ENCODE measurements at places on chromosomes 1 and 21. TPM values are rescaled to one million over a fixed set of nuclear protein-coding genes. Genes with fewer than 3 reads are reported as not detected.

Gene GUK1
- total RNA-seq: 128 TPM

Gene PDZK1IP1
- total RNA-seq: not detected

GRCh38 chr1:38297842-38298241, 251.2 kb upstream of the POU3F1 start:
- no peak overlapping the region for H3K27ac ChIP-seq
- peaks cover 5% of the 10 kb centered on the region for H3K36me3 ChIP-seq
- no peak overlapping the region for H3K4me3 ChIP-seq
- no peak for DNase-seq
- H3K4me1 ChIP-seq: no peaks in the 10 kb centered on the region
- H3K27me3 ChIP-seq: peaks cover 8% of the 10 kb centered on the region

- peak within 1 kb of the TSS; percentile 84 for H3K4me3 ChIP-seq
- H3K27ac ChIP-seq: no peak within 1 kb of the TSS
- H3K36me3 ChIP-seq: no peaks in the 10 kb centered on the region
- peak; percentile 54 for DNase-seq
- peaks cover 8% of the 10 kb centered on the region for H3K4me1 ChIP-seq
- peaks cover 14% of the 10 kb centered on the region for H3K27me3 ChIP-seq
Measured at GRCh38 chr1:111989531-111990025, at the start of gene KCND3. Gene KCND3 (minus strand): TSS chr1:111989668.

DNA sequence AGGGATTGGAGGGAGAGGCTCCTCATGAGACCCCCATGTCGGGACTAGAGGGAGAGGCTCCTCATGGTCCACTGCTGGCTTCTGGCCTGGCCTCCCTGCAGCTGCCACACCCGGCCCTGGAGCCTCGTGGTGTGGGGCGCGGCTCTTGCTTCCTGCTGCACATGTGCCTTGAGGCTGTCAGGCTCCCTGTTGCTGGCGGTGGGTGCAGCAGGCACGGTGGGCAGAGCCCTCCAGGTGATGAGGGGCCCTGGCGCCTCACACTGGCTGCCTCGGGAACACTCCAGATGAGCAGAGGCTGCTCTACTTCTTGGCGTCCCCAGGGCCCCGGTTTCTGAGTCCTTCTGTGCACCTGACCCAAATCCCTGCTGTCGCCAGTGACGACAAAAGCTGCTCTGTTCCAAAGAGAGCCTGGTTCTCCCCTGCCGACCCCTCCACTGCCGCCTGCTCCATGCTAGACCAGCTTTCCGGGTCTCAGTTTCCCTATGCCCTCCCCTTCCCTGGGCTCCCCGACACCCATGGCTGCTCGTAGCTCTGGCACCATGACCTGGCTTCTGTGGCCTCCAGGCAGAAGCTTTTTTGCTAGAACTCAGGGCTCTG, 9.7 kb upstream of the ATAD3B start:
- no peak for DNase-seq
- peaks cover 1% of the 10 kb centered on the region for H3K4me1 ChIP-seq
- H3K36me3 ChIP-seq: no peaks in the 10 kb centered on the region
- H3K4me3 ChIP-seq: no peak overlapping the region
- peak overlapping the region; percentile 77 for H3K27ac ChIP-seq

GRCh38 chr1:32266921-32267591, 16.0 kb downstream of the LCK start:
- no peaks in the 10 kb centered on the region for H3K36me3 ChIP-seq
- no peak overlapping the region for H3K4me3 ChIP-seq
- H3K27me3 ChIP-seq: no peaks in the 10 kb centered on the region
- H3K4me1 ChIP-seq: peaks cover 5% of the 10 kb centered on the region
- H3K27ac ChIP-seq: no peak overlapping the region

- DNase-seq: peak; percentile 80
- no peaks in the 10 kb centered on the region for H3K36me3 ChIP-seq
- H3K27ac ChIP-seq: peak overlapping the region; percentile 100
- H3K27me3 ChIP-seq: peaks cover 26% of the 10 kb centered on the region
- H3K4me3 ChIP-seq: peak overlapping the region; percentile 100
Measured at GRCh38 chr1:31413405-31414001, 490 bp downstream of the SERINC2 start.

DNA sequence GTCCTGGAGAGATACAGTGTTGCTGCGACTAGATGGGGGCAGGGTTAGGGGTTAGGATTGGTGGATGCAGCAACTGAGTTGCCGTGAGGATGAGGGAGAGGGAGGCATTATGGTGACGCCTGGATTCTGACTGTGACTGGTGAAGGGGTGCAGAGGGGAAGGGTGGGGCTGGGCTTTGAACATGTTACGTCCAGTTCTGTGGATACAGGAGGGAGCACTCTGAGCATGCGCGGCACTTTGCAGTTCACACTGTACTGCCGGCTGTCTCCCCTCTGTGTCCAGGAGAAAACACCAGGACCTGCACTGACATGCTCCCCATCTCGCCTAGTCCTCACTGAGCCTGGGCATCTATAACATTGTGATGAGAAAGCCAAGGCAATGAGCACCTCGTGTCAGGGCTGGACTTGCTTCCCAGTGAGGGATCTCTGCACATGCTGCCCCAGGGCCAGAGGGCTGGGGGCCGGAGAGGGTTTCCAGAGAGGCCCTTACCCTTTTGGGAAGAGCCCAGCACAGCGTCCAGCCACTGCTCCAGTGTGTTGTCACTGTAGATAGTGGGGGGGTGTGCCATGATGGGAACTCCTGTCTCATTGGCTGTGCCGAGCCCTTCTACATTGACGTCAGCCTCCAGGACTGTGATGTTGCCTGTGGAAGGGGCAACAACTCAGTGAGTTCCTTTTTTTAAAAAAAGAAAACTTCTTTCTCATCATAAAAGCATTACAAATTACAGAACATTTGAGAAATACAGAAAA, 7.6 kb downstream of the FAM151A start:
- no peak for DNase-seq
- H3K4me3 ChIP-seq: no peak overlapping the region
- H3K27ac ChIP-seq: no peak overlapping the region
- peaks cover 8% of the 10 kb centered on the region for H3K27me3 ChIP-seq

- H3K27me3 ChIP-seq: peaks cover 3% of the 10 kb centered on the region
- H3K4me1 ChIP-seq: no peaks in the 10 kb centered on the region
- peak; percentile 90 for DNase-seq
- H3K36me3 ChIP-seq: no peaks in the 10 kb centered on the region
Measured at GRCh38 chr1:160070243-160071163, 543 bp upstream of the KCNJ10 start.

All from glutamatergic neuron (in vitro differentiated cells).